NCI-H748 treated with DMSO at 0.1 percent for 48 hours (cell line): ENCODE measurements at places on chromosomes 7 and 10.

- DNase-seq, result no peak
Measured at GRCh38 chr10:44925224-44925623, 14.1 kb downstream of the TMEM72 start.

GRCh38 chr10:58780476-58780875 is 267.8 kb downstream of the BICC1 start:
- no peak for DNase-seq

GRCh38 chr7:100098913-100099312 is 2.3 kb downstream of the MCM7 start:
- no peak for DNase-seq

GRCh38 chr7:149845257-149845980 is 7.2 kb downstream of the ZNF862 start:
- no peak for DNase-seq

- no peak for DNase-seq
Measured at GRCh38 chr7:156347132-156347531, 293.4 kb upstream of the RNF32 start.

GRCh38 chr10:118007773-118008172 is 39.0 kb downstream of the RAB11FIP2 start:
- no peak for DNase-seq

- DNase-seq, result no peak
Measured at GRCh38 chr7:148973256-148973655, 55.0 kb downstream of the PDIA4 start.

DNA sequence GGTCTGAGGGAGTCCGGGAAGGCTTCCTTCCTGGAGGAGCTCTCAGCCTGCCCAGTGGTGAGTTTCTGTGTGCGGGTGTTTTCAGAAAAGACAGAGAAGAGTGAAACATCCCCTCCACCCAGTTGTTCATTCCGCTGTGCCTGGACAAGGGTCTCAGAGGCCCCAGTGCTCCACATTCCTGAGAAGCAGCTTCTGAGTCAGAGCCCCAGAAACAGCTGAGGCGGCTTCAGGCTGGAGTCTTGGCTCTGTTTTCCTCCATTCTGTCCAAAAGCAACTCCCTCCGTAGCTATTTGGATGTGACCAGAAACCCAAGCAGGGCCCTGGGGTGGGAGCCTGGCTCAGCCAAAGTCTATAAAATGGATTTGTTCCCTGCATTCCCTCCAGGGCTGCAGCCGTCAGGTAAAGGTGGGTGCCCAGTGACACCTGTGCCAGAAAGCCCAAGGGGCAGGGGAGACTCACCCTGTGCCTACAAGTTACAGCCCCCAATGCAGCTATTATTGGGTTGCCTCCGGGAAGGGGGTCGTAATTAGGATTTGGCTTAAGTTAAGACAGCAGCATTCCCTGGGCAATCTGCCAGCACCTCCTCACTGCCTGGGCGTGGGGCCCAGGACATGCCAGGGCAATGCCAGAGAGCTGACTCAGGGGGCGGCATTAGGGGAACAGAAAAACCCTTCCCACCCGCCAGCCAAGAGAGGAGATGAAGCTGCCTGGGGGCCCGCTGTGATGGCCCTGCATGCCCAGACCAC is 13.1 kb upstream of the CAMK2G start:
- DNase-seq, result no peak

DNA sequence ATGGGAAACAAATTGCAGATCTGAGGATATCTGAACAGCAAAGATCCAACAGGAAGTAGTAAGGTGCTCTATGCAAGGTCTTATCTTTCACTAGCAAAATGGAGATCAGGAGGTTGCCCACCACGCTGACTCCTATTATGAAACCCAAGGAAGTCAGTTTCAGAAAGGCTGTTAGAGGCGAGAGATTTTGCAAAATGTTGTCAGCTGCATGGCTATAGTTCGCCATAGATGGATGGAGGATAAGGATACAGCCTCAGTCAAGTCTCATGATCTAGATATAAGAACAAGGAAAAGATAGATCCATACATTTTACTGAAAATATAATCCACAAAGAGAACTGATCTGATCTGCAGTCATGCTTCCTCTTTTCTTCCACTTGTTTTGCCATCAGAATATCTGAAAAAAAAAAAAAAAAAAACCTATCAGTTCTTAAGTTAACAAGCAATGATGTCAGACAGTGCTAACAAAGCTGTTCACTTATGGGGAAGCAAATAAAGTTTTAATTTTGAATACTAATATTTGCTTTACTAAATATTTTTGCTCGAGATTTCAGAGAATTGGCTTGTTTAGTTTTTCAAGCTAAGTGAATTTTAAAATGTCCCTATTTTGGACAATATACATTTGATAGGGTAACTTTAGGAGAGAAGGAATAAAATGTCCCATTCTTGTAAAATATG is 2.0 kb downstream of the GPR85 start:
- DNase-seq, result no peak

DNA sequence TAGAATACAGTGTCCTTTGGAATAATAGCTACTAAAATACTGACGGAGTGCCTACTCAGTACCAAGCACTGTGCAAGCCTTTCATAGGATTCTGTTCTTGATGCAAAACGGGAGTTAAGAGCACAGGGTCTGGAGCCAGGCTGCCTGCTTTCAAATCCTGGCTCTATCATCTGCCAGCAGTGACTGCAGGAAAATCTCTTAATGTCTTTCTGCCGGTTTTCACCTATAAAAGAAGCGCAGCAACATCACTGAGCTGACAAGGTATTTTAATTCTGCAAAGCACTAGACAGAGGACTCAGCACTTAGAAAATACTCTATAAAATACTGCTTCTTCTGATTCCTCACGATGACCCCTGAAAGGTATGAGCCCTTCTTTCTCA is 659 bp downstream of the FIGNL1 start:
- DNase-seq, result no peak

- DNase-seq, result peak; percentile 2
Measured at GRCh38 chr7:43906331-43907010, at the start of gene URGCP. URGCP (minus strand) TSS chr7:43906596; CDS start chr7:43906575, 21 bp downstream.

- DNase-seq, result no peak
Measured at GRCh38 chr7:158113321-158114025, 474.1 kb downstream of the PTPRN2 start.

GRCh38 chr10:132455986-132456847 is 59.2 kb downstream of the PWWP2B start:
- DNase-seq, result no peak

- DNase-seq, result no peak
Measured at GRCh38 chr7:49403844-49404243, 369.6 kb upstream of the VWC2 start.

- no peak for DNase-seq
Measured at GRCh38 chr10:78307576-78307975, 273.9 kb downstream of the RPS24 start.

- no peak for DNase-seq
Measured at GRCh38 chr7:125773113-125773785, 843.6 kb upstream of the POT1 start.

DNA sequence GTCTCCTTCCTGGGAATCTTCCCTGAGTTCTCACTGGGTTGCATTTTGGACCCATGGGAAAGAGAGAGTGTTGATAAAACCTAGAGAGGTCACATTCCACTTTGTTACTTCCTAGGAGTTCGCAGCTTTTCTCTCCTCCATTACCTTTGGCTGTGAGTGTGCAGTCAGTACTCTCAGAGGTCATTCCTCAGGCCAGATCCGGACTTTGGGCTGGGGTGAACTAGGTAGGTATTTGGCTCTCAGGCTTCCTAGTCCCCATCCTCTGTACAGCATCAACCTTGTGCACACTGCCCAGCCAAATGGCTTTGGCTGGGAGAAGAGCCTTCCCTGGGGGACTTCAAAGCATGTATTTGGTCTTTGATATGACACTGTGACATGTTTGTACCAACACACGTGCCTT is 508.1 kb downstream of the LRMDA start:
- DNase-seq, result no peak

- DNase-seq, result no peak
Measured at GRCh38 chr7:116980354-116980753, 27.1 kb downstream of the ST7 start.

GRCh38 chr10:75782463-75783248 is 351.2 kb downstream of the LRMDA start:
- no peak for DNase-seq

DNA sequence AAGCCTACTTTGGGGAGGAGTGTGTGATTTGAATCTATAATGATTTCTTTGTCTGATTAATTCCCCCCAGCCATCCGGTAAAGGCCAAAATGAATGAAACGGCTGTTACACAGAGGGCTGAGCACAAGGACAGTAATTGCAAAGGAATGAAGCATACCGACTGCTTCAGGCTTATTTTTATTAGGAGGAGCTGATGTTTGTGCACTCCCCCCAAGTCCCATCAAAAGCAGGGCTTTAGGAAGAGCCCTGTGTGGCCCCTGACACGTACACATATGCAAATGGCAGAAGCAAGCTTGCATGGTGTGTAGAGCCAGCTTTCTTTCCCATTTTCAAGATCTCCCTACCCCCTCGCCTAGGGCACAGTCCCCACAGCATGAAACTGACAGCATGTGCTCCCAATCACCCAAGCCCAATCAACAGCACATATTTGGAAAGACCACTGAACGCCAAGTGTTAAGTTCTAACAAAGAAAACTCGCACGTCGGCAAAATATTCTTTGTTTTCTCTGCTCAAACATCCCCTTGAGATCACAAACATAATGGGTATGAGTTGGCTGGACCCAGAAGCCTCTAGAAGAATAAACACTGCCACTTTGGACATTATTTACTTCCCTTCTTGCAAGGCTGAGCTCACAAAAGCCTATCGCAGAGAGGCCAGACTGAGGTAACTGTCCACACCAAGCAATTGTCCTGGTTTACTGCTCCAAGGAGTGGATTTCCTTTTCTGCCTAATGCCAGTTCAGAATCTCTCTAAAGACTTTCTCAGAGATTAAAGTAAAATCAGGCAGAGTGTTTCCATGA is 143.0 kb downstream of the CUBN start:
- no peak for DNase-seq

- no peak for DNase-seq
Measured at GRCh38 chr7:50119815-50120637, 27.0 kb upstream of the ZPBP start.

DNA sequence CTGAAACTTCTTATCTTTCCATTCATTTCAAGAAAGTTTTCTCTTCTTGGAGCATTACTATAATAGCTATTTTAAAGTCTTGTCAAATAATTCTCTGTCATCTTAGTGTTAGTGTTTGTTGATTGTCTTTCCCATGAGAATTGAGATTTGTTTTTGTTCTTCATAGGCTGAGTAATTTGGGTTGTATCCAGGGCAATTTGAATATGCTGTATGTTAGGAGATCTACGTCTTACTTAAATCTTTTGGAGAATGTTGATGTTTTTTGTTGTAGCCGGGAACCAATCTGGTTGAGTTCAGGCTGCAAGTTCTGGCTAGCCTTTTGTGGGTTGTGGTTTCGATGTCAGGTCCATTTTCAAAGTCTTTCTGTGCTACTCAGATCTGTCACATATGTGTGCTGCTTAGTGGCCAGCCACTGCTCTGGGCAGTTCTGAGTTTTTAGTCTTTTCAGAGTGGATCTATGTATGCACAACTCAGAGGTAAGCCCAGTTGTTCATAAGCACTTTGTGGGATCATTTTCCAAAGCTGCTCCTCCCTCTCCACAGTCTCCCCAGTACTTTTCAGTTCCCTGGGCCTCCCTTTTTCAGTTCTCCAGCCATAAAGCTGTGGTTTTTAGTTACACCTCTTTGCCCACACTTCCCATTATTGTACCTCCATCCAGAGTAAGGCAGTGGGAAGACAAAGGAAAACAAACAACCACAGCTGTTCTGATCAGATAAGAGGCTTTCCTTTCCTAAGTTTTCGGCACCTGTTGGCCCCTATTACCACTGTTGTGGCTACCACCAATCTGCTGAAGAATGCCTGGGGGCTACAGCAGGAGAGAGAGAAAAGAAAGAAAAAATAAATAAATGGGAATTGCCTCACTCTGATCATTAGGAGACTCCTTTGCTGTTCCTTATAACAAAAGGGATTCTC is 4.7 kb upstream of the CCNJ start:
- DNase-seq, result no peak

DNA sequence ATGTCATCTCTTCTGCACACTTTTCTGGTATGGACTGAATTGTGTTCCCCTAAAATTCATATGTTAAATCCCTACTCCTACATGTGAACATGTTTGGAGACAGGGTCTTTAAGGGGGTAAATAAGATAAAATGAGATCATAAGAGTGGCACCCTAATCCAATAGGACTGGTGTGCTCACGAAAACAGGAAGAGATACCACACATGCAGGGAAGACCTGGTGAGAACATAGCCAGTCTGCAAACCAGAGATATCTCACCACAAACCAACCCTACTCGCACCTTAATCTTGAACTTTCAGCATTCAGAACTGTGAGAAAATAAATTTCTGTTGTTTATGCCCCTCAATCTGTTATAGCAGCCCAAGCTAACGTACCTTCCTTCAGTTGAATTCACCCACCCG is 51.8 kb downstream of the VWDE start:
- no peak for DNase-seq

GRCh38 chr10:14826076-14826829 is 11.6 kb downstream of the CDNF start:
- DNase-seq, result no peak

DNA sequence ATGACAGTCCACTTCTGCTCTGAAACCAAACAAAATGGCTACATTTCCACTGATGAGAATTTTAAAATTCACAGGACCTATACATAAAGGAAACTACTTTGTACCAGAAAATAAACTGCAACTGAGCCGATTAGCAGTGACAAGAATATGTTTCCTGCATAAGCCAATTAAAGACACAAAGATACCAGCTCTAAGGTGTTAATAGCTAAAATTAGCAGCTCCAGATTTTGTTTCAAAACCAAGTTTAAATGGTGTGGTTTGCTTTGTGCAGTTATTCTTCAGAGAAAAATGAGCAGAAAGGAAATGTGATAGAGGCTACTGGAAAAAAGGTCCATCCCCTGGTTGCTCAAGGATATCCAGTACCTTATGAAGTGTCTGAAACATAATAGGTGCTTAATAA is 123.2 kb downstream of the ANK3 start:
- DNase-seq, result no peak

DNA sequence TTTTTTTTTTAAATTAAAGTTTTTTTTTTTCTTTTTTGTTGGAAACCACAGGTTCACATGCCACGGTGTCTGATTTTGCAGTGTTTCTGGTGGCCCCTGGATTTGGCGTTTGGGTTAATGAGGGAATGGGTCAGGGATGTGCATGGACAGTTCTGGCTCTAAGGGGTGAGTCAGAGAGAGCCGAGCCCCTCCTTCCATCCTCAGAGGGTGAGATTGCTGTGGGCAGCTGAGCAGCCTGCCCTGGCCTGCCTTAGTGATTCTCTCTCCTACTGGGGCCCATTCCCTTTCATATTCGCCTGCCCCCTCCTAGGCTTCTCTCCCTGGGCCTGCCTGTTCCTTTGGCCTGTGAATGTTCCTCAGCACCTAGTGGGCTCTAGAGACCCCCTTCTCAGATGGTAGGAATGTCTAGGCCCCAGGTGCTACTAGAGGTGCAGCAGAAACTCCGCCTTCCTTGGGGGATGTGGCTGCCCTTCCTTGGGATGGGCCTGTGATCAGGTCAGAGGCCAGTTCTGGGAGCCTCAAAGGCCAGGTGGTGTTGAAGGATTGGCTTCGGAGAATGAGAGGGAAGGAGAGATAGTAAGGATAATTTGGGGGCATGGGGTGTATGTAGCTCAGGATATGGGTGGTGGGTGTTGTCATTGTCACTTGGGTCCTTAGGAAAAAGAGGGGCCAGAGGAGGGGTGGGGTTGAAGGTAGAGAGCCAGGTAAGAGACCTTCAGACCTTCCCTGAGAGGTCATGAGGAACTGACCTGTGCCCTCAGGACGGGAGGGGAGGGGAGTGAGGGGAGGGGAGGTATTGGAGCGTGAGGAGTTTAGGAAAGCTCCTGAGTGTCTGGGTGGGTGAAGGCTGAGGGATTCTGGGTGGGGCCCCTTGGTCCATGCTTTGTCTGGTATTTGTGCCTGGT is 19.8 kb downstream of the TSPAN14 start:
- no peak for DNase-seq

GRCh38 chr10:92697663-92698511 is 8.1 kb downstream of the HHEX start:
- no peak for DNase-seq

GRCh38 chr10:9656996-9657395 is 1360.7 kb upstream of the CELF2 start:
- DNase-seq, result no peak
